A549 treated with RU486 at 1 μM for 4 hours (cell line): ENCODE measurements at places on chromosomes 2 and 18. TPM values are rescaled to one million over a fixed set of nuclear protein-coding genes. Genes with fewer than 3 reads are reported as not detected.

Gene SOWAHC
- total RNA-seq: 8.4 to 18.4 TPM (median 17.2 TPM) in 5 replicates

Gene FSIP2
- total RNA-seq: not detected in 5 replicates

Gene SKA1
- total RNA-seq: 10.4 to 14.0 TPM (median 12.1 TPM) in 5 replicates

Gene DOCK10
- total RNA-seq: 34.0 to 49.2 TPM (median 38.4 TPM) in 5 replicates

Gene GCG
- total RNA-seq: not detected in 5 replicates
